GM12892 (cell line): ENCODE measurements at places on chromosomes 11 and 22.

DNA sequence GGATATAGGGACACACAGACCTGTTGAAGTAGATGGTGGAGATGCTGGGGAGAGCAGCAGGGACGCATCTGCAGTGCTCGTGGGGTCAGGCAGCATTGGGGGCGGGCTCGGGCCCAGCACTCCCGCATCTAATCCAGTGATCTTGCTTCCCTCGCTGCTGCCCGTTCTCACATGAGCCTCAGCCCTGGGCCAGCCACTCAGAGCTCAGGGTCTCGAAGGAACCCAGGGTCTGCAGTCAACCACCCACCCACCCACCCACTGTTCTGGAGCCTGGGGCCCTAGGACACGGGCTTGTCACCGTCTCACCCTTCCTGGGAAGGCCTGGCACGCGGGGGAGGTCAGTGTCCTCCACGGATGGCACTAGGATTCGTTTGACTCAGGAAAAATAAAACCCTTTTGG is 406.0 kb downstream of the TBC1D22A start:
- no peak for DNase-seq

- DNase-seq = no peak
Measured at GRCh38 chr11:46668480-46669085, 31.8 kb downstream of the ARHGAP1 start.

GRCh38 chr11:13875643-13876042 is 86.9 kb upstream of the SPON1 start:
- DNase-seq = no peak

DNA sequence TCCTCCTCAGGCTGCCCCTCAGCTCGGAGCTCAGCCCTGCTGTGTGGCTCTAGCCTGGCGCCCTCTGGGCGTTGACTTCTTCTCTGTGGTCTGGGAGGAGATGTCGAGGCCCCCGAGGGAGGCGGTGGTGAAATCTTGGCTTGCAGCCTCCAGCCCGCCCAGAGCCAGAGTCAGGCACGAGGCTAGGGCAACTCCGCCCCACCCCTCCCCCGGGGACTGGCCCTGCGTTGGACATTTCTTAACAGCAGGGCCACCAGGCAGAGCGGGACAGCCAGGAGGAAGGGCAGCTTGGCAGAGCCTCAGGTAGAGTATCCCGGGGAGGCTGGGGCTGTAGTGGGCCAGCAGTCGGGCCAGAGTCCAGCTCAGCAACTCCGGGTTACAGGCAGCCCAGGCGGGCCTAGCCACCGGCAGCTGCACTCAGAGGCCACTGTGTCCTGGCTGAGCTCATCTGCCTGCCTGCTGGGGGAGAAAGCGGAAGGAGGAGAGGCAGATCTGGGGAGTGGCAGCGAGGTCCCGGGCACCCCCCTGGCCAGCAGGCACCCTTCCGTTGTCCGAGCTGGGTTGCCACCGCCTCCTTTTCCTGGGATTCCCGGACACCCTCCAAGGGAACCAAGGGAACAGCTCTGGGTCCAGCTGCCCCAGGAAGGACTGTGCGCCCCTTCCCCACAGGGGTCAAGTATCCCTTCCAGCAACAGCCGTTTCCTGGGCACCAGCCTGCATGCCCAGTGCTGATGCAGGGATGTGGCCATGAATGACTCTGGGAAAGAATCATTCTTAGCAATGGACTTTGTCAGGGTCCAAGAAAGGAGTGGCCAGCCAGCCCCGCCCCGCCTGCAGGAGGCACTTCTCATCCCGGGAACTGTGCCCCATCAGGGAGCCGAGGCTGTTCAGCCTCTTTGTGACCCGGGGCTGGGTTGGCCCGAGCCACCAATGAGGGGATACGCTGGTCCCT is at the start of gene ALDH3B1:
ALDH3B1 (plus strand) TSS at position 238 of the 952 bp plus-strand sequence. CDS start 4,971 bp downstream, outside the sequence.
- DNase-seq = no peak
